ENCODE measurements at places on chromosomes 16 and 17. TPM values are rescaled to one million over a fixed set of nuclear protein-coding genes. Genes with fewer than 3 reads are reported as not detected.

Gene KRTAP9-4
- not detected for total RNA-seq

Gene SUPT6H
- 76.5 TPM for total RNA-seq

Gene C16orf46
- 1.2 TPM for total RNA-seq

Gene SCGB1C2
- not detected for total RNA-seq

Gene TSPAN10
- 1.7 TPM for total RNA-seq

Gene METTL9
- total RNA-seq = 120 TPM

Gene CA4
- not detected for total RNA-seq

Gene MT1A
- not detected for total RNA-seq

Gene KCNJ2
- 0.57 TPM for total RNA-seq

Gene PHOSPHO1
- total RNA-seq = not detected

Gene C17orf78
- total RNA-seq = not detected

Gene CD300A
- 3.5 TPM for total RNA-seq

Gene SLFN14
- total RNA-seq = not detected

Gene PRCD
- 15.9 TPM for total RNA-seq

Gene ATMIN
- total RNA-seq = 23.7 TPM

GRCh38 chr17:4994081-4994595 lies 3.2 kb downstream of the INCA1 start:
- DNase-seq = no peak

DNA sequence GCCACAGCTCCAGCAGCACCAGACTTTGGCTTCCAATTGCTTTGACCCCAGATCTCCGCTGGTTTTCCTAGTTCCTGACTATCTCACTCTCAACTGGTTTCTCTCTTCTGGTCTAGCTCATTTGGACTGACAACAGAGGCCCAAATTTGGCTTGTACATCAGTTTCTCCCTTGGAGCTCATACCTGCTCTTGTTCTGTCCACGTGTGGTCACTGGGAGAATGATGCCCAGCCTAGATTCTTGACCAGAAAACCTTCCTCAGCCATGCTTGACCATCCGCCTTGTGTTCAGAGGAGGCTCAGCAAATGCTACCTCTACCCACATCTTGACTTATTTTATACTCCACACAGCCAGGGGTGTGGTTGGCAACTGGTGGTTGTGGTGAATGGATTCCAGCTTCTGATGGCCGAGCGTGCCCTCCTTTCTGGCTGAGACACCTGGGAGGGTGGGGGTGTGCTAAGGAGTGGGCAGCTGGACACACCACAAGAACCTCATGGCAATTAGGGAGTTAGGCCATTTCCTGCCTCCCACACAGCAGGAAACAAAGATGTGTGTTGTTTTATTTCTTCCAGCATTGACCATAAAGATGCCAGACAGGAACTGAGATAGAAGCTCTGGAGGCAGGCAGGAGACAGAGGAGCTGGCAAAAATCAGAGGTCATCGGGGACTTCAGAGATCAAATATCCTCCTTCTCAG lies 93.8 kb upstream of the FAM20A start:
- no peak for DNase-seq

- no peak for DNase-seq
These were observed 18.6 kb downstream of the CCDC92B start for GRCh38 chr17:2730764-2731353.

GRCh38 chr16:46711106-46712058 lies 21.9 kb downstream of the ORC6 start:
- no peak for DNase-seq

DNA sequence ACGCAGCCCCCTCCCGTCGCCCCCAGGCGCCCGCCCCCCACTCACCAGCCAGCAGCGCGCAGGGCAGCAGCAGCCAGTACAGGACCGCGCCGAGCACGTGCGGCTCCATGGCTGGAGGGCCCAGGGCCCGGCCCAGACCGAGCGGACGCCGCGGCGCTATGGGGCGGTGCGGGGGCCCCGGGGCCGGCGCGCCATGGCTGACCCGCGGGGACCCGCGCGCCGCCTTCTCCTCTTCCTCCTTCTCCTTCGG lies 239 bp downstream of the PIEZO1 start:
- no peak for DNase-seq

DNA sequence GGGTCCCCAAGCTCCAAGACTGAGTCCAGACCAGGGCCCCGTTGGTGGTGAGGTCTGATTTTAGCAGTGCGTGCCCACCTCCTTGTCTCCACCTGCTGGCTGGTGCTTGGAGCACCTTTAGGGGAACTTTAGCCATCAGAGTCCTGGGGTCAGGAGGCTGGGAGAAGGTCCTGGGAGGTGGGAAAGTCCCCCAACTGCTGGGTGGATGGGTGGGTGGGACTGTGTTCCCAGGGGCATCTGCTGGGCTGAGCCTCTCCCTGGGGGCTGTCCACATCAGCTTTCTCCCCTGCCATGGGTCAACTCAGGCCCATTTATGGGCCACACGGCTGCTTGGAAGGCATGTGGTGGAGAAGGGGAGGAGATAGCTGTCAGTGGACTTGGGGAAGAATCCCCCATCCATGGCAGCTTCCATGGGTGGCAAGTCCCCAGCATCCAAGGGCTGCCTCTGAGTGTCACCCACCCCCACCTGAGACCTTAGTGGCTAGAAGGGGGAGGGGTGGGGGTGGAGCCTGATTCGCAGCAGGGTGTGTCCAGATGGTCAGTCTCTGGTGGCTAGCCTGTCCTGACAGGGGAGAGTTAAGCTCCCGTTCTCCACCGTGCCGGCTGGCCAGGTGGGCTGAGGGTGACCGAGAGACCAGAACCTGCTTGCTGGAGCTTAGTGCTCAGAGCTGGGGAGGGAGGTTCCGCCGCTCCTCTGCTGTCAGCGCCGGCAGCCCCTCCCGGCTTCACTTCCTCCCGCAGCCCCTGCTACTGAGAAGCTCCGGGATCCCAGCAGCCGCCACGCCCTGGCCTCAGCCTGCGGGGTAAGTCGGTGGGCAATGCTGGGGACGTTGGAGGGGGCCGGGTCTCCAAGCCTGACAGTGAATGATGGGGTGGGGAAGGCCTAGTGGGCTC lies at the start of gene TRPV2:
Gene TRPV2 (plus strand): TSS at position 541 of the 894 bp plus-strand sequence. CDS start 2,098 bp downstream, outside the sequence.
- peak; percentile 80 for DNase-seq

DNA sequence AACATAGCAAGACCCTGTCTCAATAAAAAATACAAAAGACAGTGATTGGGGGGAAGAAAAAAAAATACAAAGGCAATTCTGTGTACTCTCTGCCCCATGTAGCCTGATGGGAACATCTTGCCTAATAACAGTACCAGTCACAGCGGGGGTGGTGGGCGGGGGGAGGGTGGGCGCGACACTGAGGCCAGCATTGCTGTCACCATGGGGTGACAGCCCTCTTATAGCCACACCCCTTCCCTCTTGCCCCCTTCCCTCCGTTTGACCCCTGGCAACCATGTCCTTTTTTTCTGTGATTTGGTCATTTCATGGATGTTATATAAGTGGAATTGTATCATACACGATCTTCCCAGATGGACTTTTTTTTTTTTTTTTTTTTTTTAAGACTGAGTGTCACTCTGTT lies 80.9 kb downstream of the DNAH17 start:
- DNase-seq = no peak

GRCh38 chr17:79902146-79902791 lies 63.0 kb upstream of the CBX4 start:
- DNase-seq = no peak

GRCh38 chr16:27447301-27447700 lies 45.3 kb downstream of the IL21R start:
- DNase-seq = no peak

DNA sequence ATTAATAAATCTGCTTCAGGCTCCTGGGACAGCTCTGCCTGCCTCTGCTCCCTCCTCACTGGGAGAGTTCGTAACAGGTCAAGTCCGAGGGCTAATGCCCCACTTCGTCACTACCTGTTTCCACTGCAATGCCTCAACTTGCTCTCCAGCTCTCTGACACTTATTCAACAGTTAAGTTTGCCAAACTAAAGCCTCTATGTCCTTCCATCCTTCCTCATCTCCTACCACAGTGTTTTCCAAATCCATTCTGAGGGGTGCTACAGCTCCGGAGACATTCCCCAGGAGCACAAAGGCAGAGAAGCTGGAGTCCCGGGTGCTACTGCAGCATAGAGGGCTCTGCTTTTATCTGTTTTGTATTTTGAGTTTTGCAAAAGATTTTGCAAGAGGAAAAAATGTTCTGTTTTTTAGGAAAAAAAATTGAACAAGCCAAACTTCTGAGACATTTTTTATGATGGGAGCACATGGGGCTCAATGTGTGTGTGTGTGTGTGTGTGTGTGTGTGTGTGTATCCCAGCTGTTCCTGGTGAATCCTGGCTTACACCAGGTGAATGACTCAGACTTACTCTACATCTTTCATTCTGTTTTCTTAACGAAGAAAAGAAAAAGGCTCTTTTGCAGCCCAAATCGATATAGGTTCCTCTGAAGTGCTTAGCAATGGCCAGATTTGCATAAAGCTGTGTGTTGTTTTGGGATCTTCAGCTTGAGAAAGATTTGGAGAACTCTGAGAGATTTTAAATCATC lies 46.1 kb upstream of the MYOCD start:
- DNase-seq = no peak

GRCh38 chr17:74394977-74395376 lies 27.7 kb downstream of the GPR142 start:
- DNase-seq = no peak

- no peak for DNase-seq
These were observed 20.9 kb upstream of the CALB2 start for GRCh38 chr16:71337631-71338030.

- DNase-seq = no peak
These were observed 21.9 kb downstream of the ELAC2 start for GRCh38 chr17:12995896-12996295.

GRCh38 chr17:45975640-45976295 lies 23.3 kb upstream of the STH start:
- DNase-seq = no peak

DNA sequence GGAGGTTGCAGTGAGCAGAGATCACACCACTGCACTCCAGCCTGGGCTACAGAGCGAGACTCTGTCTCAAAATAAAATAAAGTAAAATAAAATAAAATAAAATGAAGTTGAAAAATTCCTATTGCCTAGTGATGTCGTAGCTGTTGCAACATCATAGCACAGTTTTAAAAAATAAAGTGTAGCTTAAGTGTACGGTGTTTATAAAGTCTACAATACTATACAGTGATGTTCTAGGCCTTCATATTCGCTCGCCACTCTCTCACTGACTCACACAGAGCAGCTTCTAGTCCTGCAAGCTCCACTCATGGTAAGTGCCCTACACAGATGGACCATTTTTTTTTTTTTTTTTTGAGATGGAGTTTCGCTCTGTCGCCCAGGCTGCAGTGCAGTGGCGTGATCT lies 43.5 kb upstream of the MNT start:
- no peak for DNase-seq

GRCh38 chr16:89087922-89088497 lies 5.6 kb upstream of the ACSF3 start:
- DNase-seq = no peak

GRCh38 chr16:69822174-69822935 lies 60.2 kb downstream of the WWP2 start:
- no peak for DNase-seq

GRCh38 chr17:3603119-3603869 lies 5.9 kb downstream of the TRPV1 start:
- DNase-seq = no peak

GRCh38 chr17:77602062-77602746 lies 356.3 kb upstream of the TNRC6C start:
- no peak for DNase-seq

GRCh38 chr17:81364278-81365147 lies 30.7 kb upstream of the BAHCC1 start:
- no peak for DNase-seq

DNA sequence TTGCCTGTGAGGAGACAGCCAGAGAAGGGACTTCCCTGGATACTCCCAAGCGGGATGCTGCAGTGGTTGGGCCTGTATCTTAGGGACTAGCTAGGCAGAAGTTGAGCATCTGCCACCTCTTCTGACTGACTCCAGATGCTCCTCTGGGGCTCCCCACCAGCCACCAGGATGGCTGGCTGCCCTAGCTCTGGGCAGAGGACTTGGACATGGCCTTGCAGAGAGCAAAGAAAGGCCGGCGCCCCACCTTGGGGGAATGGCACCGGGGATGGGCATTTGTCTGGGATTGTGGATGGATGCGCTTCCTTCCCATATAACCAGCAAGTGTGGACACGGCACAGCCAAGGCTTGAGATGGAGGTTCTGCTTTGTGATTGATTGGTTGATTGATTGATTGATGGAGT lies 69.0 kb downstream of the OR1D5 start:
- DNase-seq = no peak

- DNase-seq = peak; percentile 81
These were observed at the start of gene RUNDC3A for GRCh38 chr17:44308320-44308818. Gene RUNDC3A (plus strand): TSS chr17:44308601. CDS start chr17:44308833, 232 bp downstream.

GRCh38 chr17:42428141-42428944 lies 5.3 kb upstream of the CAVIN1 start:
- DNase-seq = peak; percentile 74

- no peak for DNase-seq
These were observed 7.0 kb upstream of the METTL22 start for GRCh38 chr16:8614435-8615029.

DNA sequence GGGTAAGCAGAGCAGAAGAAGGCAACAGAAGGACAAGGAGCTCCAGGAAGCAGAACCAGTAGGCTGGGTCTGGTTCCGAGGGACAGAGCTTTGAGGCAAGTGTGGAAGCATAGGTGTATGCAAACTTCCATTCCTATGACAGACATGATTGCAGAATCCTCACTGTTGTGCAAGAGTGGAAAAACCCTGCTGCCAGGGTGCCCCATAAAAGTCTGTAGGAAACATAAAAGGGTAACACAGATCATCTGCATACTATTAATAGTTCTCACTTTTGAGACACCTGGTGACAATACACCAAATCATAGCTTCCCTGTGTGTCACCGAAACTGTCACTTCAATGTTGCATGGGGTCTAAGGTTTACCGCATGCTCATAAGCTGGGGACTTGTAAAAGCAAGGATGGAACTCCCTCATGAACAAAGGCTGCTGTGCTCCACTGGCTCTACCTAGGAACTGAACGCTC lies 39.7 kb downstream of the ARHGAP17 start:
- DNase-seq = peak; percentile 89

- DNase-seq = no peak
These were observed 17.6 kb upstream of the SLC38A8 start for GRCh38 chr16:84059946-84060901.

GRCh38 chr17:50533185-50533584 lies 650 bp downstream of the EPN3 start:
- no peak for DNase-seq

DNA sequence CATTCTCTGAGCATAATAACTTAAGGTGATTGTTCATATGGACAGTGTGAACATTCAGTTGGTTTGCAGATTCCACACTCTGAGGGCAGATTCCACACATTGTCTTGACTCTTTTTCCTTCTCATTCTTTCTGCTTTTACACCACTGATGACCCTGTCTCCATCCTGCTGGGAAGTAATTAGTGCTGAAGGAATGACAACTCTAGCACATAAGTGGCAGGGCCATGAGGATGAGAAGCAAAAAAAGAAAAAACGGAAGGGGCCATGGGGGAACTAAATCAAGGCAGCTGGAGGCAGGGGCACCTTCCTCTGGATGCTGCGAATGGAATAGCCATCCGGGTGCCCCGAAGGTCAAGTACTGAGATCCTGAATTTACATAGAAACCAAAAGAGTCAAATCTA lies 944.0 kb downstream of the KCNJ2 start:
- no peak for DNase-seq

Data from OCI-LY7 (cell line).